ENCODE measurements at places on chromosomes 7 and 10.

GRCh38 chr10:6877722-6878392 is 297.8 kb upstream of the PRKCQ start:
- DNase-seq: no peak

DNA sequence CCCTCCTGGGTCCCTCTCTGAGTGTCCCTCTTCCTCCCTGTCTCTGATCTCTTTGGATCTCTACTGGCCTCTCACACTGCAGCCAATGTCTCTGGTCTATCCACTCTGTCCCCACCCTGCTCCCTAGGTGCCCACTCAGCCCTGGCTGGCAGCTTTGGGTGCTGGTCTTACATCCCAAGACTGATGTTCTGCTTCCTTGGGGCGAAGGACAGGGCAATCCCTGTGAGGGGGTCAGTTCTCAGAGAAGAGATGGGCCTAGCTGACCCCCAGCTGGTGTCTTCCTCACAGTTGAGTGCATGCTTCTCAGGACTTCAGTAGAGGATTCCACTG is 51.7 kb upstream of the CAMK2B start:
- no peak for DNase-seq

GRCh38 chr10:33306126-33306525 is 28.3 kb downstream of the NRP1 start:
- no peak for DNase-seq

- DNase-seq: no peak
These were observed 828 bp upstream of the KEL start for GRCh38 chr7:142962991-142963390.

- DNase-seq: no peak
These were observed 394.2 kb downstream of the LRMDA start for GRCh38 chr10:75825661-75826060.

DNA sequence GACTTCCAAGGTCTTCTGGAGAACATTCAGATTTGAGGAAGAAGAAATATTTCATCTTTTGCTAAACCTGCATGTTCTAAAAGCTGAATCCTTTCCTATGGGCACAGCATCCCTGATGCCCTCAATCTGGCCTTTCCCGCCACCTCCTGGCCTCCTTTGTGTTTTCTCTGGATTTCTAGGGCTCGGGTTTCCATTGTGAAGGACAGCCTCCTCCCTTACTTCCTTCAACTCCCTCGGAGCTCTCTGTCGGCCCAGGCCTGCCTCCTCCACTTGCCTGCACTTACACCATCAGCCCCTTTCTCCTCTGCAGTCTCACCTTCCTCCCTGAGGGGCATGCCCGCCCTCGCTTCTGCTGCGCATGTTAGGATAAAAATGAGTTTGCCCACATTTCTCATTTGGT is 75.4 kb downstream of the WIPF3 start:
- DNase-seq: no peak
